ENCODE measurements at places on chromosomes 3 and 15. TPM values are rescaled to one million over a fixed set of nuclear protein-coding genes. Genes with fewer than 3 reads are reported as not detected.
A peak's percentile ranks its signal among the peaks of the same experiment; 100 is the strongest.

CDHR4 gene
- total RNA-seq = not detected

THRB gene
- total RNA-seq = 1.3 TPM

MCTP2 gene
- total RNA-seq = 0.91 TPM

GOLGA8R gene
- 0.86 TPM for total RNA-seq

TRH gene
- total RNA-seq = not detected

FOXL2 gene
- total RNA-seq = 0.22 TPM

SLC2A2 gene
- total RNA-seq = 0.12 TPM

NEK10 gene
- total RNA-seq = 1.4 TPM

PROS1 gene
- 4.0 TPM for total RNA-seq

- DNase-seq = no peak
These were observed 35.4 kb upstream of the RAB6B start for GRCh38 chr3:133931084-133931483.

GRCh38 chr15:63601704-63602185 is 4.6 kb downstream of the FBXL22 start:
- peak; percentile 21 for DNase-seq

- DNase-seq = no peak
These were observed 31.8 kb downstream of the INTS14 start for GRCh38 chr15:65578904-65579728.

- DNase-seq = peak; percentile 57
These were observed 83.9 kb upstream of the CDV3 start for GRCh38 chr3:133489466-133490085.

DNA sequence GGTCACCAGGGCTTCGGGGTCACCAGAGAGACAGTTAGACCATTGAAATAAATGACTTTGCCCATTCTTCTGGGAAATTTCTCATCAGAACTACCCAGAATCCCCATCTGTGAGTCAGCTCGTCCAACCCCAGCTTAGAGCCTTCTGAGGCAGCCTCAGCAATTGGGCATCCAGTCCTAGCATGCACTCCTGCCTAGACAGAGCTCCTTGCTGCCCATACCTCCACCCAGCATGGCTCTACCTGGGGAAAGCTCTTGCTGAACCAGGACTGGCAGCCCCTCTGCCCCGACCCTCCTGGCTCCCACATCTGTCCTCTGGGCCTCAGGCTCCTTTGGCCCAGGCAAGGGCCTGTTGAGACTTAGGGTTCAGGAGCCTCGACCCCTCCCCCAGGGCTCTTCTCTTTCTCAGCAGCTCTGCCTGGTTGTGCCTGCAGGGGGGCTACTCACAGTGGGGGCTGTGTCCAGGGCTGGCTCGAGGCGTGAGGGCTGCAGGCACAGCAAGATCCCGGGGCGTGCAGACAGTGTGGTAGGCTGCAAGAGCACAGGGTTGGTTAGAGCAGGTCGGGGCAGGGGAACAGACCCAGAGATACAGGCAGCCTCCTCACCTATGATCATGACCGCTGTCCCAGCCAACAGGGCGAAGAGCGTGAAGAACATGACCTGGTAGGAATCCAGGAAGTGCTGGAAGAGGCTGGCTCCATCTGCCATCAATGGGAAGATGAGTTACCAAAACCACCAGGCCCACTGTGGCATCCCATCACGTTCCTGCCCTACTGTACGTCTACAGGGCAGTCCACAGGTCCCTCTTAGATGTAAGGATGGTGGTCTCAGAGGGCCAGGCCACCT is 101.3 kb downstream of the NUP210 start:
- no peak for DNase-seq

GRCh38 chr3:78988324-78988723 is 779.5 kb downstream of the ROBO1 start:
- peak; percentile 11 for DNase-seq

DNA sequence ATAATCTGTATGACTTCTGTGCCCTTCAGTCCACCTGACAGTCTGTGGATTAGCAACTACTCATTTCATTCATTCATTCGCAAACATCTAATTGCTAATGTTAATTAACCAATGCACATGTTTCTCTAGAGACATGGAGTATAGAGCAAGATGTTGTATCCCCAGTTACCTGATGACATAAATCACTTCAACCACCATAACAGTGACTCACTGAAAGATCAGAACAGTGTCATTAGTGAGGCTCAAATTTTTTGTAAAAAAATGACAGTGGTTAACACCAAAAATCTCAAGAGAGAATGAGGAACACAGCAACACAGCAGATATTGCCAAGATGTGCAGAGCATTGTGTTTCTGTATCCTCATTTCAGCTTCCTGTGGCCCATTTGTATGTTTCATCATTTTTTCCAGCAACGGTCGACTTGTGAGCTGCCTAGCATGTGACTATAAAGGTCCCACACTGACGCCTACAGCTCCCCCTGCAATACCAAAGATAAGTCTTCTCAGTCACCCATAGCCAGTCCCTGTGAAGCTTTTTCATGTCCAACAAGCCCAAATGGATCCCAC is 3.7 kb upstream of the PLD1 start:
- peak; percentile 84 for DNase-seq

DNA sequence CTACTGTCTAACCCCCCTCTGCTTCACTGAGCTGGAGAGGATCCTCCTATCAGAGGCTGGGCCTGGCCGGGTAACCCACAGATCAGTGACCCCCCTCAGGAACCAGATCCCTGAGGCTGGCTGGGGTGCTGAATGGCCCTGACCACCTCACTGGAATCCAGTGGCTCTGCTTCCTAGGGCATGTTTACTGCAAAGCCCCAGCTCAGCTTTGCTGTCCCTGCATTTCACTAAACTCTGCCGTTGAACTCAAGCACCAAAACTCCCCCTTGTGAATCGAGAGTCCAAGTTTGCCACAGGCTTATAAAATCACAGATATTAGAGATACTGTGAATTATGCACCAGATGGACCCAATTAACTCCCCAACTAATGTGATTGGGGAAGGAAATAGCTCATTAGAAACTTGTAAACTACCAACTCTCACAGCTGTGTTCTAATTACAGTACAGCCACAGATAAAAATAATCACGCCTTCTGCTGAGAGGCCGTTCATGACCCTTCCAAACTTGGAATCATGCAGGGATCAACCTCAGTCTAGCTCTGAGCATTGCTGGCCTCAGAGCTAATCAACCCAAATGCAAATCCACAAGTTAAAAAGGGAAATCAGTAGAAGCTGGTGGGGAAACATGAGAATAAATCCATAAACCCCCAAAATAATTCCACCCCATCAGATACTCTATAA is 47.0 kb downstream of the OCA2 start:
- no peak for DNase-seq

Data from M059J (cell line).